Dermis blood vessel endothelial cell (primary cell): ENCODE measurements at places on chromosomes 2 and 18. TPM values are rescaled to one million over a fixed set of nuclear protein-coding genes. Genes with fewer than 3 reads are reported as not detected.

The LIMS1 gene
- 430 and 494 TPM in 2 replicates for total RNA-seq

The CCDC102B gene
- total RNA-seq: 15.1 and 20.3 TPM in 2 replicates

The RAB27B gene
- total RNA-seq: under 0.01 and 0.05 TPM in 2 replicates

The CELF4 gene
- total RNA-seq: not detected in 2 replicates

The SMIM21 gene
- total RNA-seq: not detected in 2 replicates

The SCN2A gene
- total RNA-seq: under 0.01 TPM in 2 replicates

The HES6 gene
- total RNA-seq: 2.2 and 3.7 TPM in 2 replicates

The CMPK2 gene
- total RNA-seq: 0.84 and 1.9 TPM in 2 replicates

The IL36G gene
- total RNA-seq: not detected in 2 replicates

The SULT1C4 gene
- 76.7 and 136 TPM in 2 replicates for total RNA-seq

The COL5A2 gene
- total RNA-seq: 72.6 and 87.1 TPM in 2 replicates

The SAG gene
- total RNA-seq: 0.19 TPM in 1 of 2 replicates, not detected in the other

The THSD7B gene
- under 0.01 TPM in 1 of 2 replicates, not detected in the other for total RNA-seq

The FKBP7 gene
- total RNA-seq: 14.0 and 16.2 TPM in 2 replicates

The CCDC85A gene
- 15.8 and 21.4 TPM in 2 replicates for total RNA-seq

The KCNJ3 gene
- not detected in 2 replicates for total RNA-seq

The MPP4 gene
- total RNA-seq: 2.2 and 3.1 TPM in 2 replicates

The NT5C1B gene
- not detected in 2 replicates for total RNA-seq

The ANKRD36B gene
- total RNA-seq: 41.0 and 67.0 TPM in 2 replicates

The COLEC12 gene
- total RNA-seq: 45.1 and 64.2 TPM in 2 replicates

The ABHD1 gene
- not detected in 2 replicates for total RNA-seq

The POU3F3 gene
- 0.23 and 0.34 TPM in 2 replicates for total RNA-seq

The SOX11 gene
- not detected in 2 replicates for total RNA-seq

The AQP12B gene
- not detected in 2 replicates for total RNA-seq
